ENCODE measurements at places on chromosomes 7 and 10.

DNA sequence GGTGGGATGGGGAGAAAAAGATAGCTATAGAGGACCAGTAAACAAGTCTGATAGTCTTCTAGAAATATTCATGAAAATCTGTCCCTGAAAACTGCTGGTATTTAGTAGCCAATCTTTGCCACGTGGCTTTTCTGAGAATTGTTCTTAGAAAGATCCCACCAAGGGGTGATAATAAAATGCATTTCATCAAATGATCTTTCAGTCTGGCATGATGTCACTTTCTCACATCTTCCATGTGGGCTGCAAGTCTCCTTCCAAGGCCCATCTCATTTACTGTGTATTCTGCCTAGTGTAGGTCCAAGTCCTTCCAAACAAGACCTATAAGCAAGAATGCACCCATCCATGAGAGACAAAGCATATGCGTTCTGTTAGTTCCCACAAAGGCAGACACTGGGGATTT, 226.0 kb downstream of the CHCHD3 start:
- DNase-seq: no peak

- DNase-seq: no peak
Observed at GRCh38 chr7:124426621-124427020, 339.0 kb downstream of the GPR37 start.

- DNase-seq: no peak
Observed at GRCh38 chr7:75642810-75643486, 95.8 kb downstream of the HIP1 start.

- no peak for DNase-seq
Observed at GRCh38 chr10:48587101-48587500, 17.8 kb downstream of the ARHGAP22 start.

GRCh38 chr10:13730956-13731355, 144.2 kb downstream of the PRPF18 start:
- DNase-seq: no peak

DNA sequence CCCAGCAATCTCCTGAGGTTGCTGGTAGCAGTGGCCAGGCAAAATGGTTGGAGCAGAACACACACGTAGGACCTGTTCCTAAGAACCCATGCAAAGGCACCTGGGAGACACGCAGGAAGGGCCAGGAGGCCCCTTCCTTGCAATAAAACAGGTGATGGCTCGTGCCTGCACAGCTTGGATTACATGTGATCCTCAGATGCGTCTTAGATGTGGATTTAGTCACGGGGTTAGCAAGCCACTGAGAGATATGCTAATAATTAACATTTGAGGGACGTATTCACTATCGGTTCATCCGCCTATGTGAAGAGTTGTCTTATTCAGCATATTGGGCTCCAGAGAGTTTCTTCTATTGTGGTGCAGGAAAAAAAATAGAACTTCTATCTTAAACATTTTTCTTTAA, 4.6 kb upstream of the RHEB start:
- DNase-seq: no peak

DNA sequence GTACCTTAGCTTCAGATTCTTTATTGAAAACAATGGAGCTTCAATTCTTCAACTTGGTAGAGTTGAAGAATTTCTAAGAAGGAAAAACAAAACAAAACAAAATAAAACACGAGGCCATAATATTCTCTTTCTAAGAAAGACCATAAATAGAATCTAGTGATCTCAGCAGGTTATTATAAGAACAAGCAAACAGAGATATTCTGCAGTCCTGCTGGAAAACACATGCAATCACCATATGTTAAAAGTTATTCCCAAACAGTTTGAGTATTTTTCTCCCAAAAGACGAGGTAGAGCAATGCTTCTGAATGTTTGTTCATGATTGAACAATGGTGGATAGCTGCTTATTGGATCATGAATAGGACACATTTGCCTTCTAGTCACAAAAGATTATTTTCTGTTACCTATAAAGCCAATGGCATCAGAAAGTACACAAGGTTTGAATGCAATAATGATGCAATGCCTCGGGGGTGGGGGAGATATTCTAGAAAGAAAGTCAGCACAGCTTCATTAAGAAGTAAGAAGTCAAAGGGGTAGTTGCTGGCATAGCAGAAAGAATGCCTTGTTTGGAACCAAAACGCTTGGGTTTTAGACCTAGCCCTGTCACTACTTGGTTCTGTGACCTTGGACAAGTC, 59.3 kb downstream of the CREB3L2 start:
- DNase-seq: no peak

- DNase-seq: no peak
Observed at GRCh38 chr10:47351899-47352815, 4.0 kb downstream of the RBP3 start.
